ENCODE measurements at places on chromosomes 7 and 10. TPM values are rescaled to one million over a fixed set of nuclear protein-coding genes. Genes with fewer than 3 reads are reported as not detected.

- peaks cover 8% of the 10 kb centered on the region for H3K36me3 ChIP-seq
- H3K4me3 ChIP-seq = no peak overlapping the region
- H3K4me1 ChIP-seq = peaks cover 23% of the 10 kb centered on the region
- no peak for DNase-seq
- no peaks in the 10 kb centered on the region for H3K27me3 ChIP-seq
These were observed 1.1 kb upstream of the SLC25A13 start for GRCh38 chr7:96322847-96323461.

- H3K4me3 ChIP-seq = no peak overlapping the region
- H3K27me3 ChIP-seq = no peaks in the 10 kb centered on the region
- no peaks in the 10 kb centered on the region for H3K4me1 ChIP-seq
- H3K36me3 ChIP-seq = no peaks in the 10 kb centered on the region
- no peak overlapping the region for H3K27ac ChIP-seq
These were observed 41.1 kb upstream of the HSPB1 start for GRCh38 chr7:76261329-76261728.

DNA sequence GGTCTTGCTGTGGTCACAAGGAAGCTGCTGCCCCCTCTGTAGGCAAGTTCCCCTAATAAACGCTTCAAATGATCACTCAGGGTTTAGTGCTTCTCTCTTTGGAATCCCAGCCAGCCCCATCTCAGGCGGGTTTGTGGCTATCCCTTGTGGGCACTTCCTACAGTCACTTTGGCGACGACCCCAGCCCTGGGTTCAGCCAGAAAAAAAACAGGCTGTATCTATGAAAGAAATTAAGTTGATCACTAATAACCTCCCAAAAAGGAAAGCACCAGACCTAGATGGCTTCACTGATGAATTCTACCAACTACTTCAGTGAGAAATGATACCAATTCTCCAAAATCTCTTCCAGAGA is 208.2 kb downstream of the MAD1L1 start:
- no peak overlapping the region for H3K4me3 ChIP-seq
- H3K36me3 ChIP-seq = no peaks in the 10 kb centered on the region
- no peak overlapping the region for H3K27ac ChIP-seq
- H3K27me3 ChIP-seq = no peaks in the 10 kb centered on the region
- no peaks in the 10 kb centered on the region for H3K4me1 ChIP-seq
- no peak for DNase-seq

The TMEM139 gene
- 9.2 TPM for total RNA-seq

The ADIRF gene
- total RNA-seq = 89.0 TPM

DNA sequence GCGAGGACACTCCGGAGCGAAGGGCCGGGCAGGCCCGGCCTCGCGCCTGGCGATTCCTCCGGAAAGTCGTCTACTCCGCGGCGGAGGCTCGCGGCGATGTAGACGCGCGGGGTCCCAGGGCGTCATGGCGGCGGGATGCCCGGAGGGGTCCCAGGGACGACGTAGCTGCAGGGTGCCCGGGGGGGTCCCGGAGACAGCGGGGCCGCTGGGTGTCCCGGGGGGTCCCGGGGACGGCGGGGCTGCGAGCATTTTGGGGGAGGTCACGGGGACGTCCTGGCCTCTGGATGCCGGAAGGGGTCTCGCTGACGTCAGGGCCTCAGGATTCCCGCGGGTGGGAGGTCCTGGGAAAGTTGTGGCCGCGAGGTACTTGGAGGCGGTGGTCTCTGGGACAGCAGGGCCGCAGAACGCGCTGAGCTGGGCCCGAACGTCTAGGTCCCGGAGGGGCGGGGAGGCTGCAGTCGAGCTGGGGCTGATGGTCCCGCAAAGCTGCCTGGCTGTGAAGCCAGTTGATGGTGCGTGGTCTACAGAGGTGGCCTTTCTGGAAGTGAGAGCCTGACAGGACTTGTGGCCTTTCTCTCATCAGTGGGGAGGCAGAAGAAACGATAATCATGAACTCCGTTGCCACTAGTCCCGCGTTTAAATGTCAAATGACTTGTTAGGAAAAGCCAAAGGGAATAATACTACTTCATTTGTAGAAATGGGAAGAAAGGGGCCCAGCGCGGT is 637 bp downstream of the HSPA14 start:
- DNase-seq = peak; percentile 8
- no peaks in the 10 kb centered on the region for H3K27me3 ChIP-seq
- H3K27ac ChIP-seq = peak overlapping the region; percentile 91
- no peaks in the 10 kb centered on the region for H3K4me1 ChIP-seq
- peaks cover 28% of the 10 kb centered on the region for H3K36me3 ChIP-seq
